ENCODE measurements at places on chromosomes 13 and 19.
A peak's percentile ranks its signal among the peaks of the same experiment; 100 is the strongest.

DNA sequence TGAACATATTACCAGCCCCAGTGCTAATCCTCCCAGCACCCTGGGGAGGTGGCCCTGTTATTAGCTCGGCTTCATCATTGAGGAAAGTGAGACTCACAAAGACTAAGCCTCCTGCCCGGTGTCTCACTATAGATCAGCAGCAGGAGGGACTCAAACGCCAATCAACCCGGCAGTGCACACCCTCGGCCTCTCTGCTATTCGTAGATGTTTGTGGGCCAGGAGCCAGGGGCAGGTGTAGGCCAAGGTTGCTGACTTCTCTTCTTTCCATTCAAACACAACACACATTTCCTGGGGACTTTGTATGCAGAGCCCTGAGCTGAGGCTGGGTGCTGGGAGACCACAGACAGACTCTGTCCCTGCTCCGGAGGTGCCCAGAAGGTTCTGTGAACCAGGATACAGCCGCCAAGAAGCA is 9.4 kb upstream of the SBK3 start:
- no peak for DNase-seq

GRCh38 chr13:99648927-99649326 is 147.7 kb downstream of the TM9SF2 start:
- DNase-seq, result no peak

GRCh38 chr19:30155381-30156200 is 213.6 kb downstream of the URI1 start:
- DNase-seq, result no peak

DNA sequence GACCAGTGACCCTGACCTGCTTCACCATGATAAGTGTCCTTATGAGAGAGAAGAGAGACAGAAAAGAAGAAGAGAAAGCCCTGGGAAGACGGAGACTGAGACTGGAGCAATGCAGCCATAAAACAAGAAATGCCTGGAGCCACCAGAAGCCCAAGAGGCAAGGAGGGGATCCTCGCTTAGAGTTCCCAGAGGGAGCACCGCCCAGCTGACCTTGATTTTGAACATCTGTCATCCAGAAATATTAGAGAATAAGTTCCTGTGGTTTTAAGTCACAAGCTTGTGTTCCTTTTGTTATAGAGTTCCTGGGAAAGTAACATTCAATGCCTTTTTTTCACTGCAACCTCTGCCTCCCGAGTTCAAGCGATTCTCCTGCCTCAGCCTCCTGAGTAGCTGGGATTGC is 20.2 kb downstream of the CERS1 start:
- DNase-seq, result no peak

- DNase-seq, result no peak
These were observed 117.5 kb downstream of the CCNA1 start for GRCh38 chr13:36549755-36550154.

GRCh38 chr19:47411101-47411500 is 8.2 kb downstream of the MEIS3 start:
- DNase-seq, result no peak

DNA sequence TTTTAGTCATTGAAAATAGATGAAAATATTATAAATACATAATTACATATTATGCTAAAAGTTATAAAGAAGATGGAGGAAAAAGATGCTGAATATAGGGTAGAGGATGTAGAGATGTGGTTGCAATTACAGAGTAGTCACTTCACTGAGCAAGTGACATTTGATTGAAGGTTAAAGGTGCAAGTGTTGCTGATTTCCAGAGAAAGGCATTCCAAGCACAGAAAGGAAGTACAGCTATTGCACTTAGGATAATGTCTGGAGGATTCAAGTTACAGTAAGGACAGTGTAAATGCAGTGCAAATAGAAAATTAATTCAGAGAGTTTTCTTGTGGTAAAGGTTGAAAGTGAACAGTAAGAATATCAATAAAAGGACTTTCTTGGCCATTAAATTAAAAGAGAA is 1721.8 kb downstream of the PCDH9 start:
- no peak for DNase-seq

- DNase-seq, result no peak
These were observed 29.1 kb downstream of the CEBPG start for GRCh38 chr19:33402421-33403220.

GRCh38 chr19:4908360-4908759 is 941 bp upstream of the UHRF1 start:
- no peak for DNase-seq

DNA sequence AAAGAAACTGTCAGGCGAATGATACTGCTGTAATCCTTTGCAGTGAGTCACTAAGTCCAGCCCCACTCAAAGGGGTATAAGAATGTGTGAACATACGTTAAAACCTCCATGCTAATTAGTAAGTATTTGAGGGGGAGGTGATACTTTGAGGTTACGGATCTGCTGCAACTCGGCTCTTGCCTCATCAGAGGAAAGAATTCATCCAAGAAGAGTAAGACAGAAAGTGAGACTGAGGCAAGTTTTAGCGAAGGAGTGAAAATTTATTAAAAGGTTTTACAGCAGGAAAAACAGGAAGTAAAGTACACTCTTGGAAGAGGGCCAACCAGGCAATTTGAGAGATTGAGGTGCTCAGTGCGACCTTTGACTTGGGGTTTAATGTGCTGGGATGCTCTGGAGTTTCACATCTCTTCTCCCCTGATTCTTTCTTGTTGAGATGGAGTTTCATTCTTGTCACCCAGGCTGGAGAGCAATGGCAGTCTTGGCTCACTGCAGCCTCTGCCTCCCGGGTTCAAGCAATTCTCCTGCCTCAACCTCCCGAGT is 9.8 kb downstream of the CLEC4M start:
- no peak for DNase-seq

DNA sequence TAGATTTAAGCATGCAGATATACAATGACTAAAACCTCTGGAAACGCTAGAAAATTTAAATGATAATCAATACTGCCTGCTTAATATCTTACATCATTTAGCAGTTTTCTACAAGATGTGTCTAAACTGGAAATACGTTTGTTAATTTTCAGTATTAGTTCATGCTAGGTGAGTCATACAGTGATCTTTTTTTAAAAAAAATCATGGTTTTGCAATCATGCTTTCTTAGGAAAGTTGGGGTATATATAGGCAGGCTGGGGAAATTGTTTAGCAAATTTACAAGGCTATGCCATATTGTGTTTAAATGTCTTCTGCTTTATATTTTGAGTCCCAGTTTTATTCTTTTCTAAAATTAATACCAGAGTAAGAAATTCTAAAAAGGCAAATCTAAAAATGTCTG is 245.4 kb upstream of the SPRY2 start:
- DNase-seq, result no peak

- no peak for DNase-seq
These were observed 30.1 kb downstream of the GSX1 start for GRCh38 chr13:27822258-27822872.

GRCh38 chr13:114161644-114162532 is 17.2 kb upstream of the CFAP97D2 start:
- no peak for DNase-seq

- no peak for DNase-seq
These were observed 163.1 kb downstream of the STK24 start for GRCh38 chr13:98413796-98414195.

DNA sequence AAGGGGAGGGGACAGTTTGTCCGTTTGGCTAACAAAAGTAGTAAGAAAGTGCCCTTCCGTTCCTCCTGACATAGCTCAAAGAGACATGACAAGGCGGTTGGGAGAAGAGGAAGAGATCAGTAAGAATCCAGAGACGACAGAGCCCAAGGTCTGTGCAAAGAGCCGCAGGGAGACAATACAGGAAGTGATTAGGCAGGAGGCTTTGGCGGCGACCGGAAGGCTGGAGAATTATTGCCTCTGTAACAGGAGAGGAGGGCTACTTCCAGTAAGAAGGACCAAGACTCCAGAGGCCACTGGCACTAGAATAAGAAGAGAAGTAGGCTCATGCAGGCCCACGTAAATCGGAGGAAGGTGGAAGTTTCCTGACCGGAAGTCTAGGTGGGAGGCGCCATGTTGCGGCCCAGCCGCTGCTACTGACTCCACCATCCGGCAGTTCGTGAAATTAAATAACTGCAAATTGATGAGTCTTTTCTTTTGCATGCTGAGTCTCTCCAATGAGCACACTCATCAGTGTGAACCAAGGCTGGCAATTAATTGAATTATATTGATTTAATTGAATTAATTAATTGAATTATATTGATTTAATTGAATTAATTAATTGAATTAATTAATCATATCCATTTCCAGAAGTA is 9.9 kb downstream of the RFX2 start:
- no peak for DNase-seq

- no peak for DNase-seq
These were observed 359.4 kb downstream of the ZNF536 start for GRCh38 chr19:30731591-30731990.

DNA sequence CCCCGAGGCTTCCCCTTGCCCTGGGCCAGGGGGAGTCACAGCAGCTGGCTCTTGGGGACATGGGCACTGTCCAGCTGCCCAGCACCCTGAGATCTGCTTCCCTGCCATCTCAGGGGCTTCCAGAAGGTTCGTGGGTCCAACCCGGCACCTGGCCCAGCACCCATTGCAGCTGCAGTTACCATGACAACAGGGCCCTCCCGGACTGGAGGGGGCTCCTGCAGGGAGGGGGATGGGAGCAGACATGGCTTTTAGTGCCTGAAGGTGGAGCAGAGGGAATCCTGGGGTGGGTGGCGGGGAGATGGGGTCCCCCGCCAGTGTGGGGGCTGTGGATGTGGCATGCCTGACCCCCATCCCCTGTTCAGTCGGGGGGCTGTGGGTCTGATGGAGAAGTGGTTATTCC is 14.7 kb downstream of the PIN1 start:
- DNase-seq, result no peak

- DNase-seq, result no peak
These were observed 27.4 kb upstream of the SIAH3 start for GRCh38 chr13:45878966-45879365.

DNA sequence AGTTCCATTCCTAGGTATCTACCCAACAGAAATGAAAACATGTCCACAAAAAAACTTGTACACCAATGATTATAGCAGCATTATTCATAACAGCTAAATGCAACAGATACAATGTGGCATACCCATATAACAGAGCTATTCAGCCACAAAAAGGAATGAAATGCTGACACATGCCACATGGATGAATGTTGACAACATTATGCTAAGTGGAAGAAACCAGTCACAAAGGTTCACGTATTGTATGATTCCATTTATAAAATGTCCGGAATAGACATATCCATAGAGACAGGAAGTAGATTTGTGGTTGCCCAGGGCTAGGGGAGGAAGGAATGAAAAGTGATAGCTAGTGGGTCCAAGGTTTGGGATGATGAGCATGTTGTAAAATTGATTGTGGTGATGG is 10.8 kb downstream of the CRYL1 start:
- DNase-seq, result no peak

- no peak for DNase-seq
These were observed 10.3 kb upstream of the PAN3 start for GRCh38 chr13:28128030-28128429.

- peak; percentile 11 for DNase-seq
These were observed 10.5 kb upstream of the TINCR start for GRCh38 chr19:5578097-5578846.

DNA sequence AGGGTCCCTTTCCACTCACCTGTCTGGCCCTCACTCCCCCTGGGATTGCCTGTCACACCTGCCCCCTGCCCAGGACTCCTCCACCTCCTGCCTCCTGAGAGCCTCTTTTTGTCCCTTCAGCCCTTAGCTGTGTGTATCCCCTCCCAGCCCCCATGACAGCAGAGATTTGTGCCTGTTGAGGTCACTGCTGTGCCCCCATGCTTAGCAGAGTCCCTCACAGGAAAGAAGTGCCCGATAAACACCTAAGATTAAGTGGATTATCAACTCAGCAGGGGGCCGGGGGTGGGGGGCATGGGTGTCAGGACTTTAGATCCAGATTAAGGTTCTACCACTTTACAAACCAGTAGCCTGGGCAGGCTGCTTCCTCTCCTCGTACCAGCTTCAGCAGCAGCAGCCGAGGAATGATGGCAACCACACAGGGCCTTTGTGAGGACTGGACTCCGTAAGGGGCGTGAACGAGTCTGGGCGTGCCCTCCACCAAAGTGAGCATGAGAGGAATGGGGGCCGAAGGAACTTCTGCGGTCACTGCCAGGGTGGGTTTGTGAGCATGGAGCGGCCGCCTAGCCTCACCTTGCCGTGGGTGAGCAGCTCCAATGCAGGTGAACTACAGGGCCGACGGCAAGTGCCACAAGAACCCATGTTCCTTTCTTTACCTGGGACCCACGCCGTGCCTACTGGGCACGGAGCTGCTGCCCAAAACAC is 36.1 kb downstream of the ZNF787 start:
- DNase-seq, result no peak

DNA sequence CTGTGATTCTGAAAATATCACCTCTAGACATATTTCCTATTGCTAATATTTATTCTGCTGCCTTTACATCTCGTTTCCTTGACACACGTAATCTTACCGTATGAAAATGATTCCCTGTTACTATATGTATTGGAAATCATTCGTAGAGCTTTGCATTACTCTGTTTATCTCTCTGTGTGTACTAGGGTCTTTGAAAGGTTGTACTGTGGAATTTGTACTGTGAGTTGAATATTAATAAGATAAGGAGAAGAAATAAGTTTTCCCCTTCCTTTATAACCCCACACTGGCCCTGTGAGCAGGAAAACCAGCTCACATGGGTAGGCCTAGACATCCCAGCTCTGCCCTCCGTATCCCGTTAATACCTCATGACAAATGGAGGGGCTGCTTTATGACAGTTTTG is 354.9 kb downstream of the KLF5 start:
- no peak for DNase-seq

- DNase-seq, result no peak
These were observed 489.6 kb downstream of the KLF5 start for GRCh38 chr13:73548449-73548848.

DNA sequence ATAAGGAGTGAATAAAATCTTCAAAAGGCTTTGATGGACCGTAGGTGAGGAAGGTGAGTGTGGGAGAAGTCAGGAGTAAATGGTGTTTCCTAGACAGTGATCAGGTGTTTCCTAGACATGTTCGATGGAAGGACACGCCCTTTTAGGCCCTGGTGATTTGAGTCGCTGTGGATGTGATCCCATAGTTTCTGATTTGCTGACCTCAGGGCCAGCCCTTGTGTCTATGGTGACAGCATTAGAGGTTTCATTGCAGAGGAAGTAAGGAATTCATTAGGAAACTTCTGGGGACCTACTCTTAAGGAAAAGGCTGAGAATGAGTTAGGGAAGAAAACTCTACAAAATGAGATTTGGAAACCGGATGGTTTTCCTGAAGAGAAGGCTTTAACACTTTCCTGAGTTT is 31.5 kb upstream of the RNF113B start:
- no peak for DNase-seq

- DNase-seq, result no peak
These were observed 38.7 kb upstream of the C1QTNF9 start for GRCh38 chr13:24270639-24271141.

DNA sequence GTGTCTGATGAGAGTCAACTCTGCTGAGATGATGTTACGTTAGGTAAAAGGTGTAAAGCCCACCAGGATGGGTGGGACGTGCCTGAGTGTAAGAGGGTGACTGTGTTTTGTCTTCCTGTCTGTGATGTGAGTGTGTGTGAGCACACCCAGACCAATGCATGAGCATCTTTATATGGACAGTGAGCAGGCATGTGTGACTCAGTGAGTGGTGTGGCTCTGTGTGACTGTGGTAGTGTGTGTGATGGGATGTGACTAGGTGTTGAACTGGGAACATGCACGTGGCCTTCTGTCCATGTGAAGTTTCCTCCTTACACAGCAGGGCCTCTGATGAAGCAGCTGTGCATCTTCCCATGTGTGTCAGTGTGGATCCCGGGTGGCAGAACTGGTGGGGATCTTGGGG is 17.8 kb upstream of the LGALS16 start:
- no peak for DNase-seq

- no peak for DNase-seq
These were observed 57.4 kb downstream of the PEPD start for GRCh38 chr19:33464010-33464732.

Measured in NCI-H1930 (cell line).